Right atrium auricular region (tissue), 2 donors: ENCODE measurements at places on chromosomes 6 and 20.

GRCh38 chr20:42530855-42531448 is 658.8 kb downstream of the PTPRT start:
- DNase-seq: no peak

- DNase-seq: no peak
Observed at GRCh38 chr6:26377719-26378118, 5.2 kb upstream of the BTN2A2 start.

DNA sequence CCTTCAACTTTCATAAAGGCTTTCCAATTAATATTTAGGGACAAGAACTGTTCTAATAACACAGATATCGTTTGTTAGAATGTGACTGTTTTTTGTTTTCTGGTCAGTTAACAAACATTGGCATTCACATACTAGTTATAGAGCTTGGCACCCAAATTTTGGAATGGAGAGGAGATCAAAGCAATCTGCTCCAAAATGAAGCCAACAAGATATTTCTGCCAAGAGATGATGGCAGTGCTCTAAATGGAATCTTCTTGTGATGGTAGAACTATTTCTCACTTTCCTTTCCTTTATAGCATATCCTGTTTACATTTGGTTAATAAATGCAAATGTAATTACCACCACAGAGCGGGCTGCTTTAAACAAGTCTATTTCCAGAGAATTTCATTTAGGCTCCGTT is 208.3 kb upstream of the RIMS1 start:
- DNase-seq: no peak

DNA sequence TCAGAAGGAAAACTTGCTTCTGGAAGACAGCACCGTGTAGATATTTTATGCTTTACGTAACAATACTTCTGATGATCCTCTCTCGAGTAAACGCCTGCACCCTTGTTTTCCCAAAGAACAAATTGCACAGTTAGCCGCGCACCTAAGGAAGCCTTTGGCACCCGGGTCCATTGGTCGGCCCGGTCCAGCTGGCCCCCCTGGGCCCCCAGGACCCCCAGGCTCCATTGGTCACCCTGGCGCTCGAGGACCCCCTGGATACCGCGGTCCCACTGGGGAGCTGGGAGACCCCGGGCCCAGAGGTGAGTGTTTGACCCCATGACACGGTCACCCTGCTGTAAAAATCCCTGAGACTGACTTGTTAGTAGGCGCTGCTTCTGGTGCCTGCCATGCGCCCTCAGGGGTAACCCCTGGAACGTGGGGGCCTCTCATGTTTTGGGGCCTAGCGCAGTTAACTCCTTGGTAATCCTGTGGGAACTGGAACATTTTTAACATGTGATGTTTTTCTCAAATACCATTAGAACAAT is 20.2 kb downstream of the COL9A3 start:
- no peak for DNase-seq

DNA sequence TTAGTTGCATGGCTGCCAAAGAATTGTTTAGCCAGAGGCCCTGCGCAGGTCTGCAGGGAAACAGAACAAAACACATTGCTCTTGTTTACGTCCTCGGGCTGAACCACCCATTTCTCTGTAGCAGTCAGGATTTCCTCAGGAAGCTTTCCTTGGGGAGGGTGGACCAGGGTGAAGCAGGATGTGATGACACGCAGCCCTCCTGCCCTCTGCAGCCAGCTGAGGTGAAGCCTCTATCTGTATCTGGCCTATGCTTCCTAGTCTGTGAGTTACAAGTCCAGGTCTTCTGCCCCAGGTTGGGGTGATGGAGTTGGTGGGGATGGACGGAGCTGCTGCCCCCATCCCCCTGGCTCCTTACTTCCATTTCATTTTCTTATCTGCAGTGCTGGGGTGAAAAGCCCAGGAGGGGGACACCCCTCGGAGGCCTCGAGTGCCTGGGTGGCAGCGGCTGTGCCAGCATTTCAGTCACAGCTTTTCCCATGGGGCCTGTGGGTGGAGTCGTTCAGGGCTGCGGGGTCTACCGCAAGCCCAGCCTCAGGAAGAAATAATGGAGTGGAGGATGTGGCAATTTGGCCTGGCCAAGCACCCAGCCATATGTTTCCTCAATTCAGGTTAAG is 24.9 kb downstream of the SASH1 start:
- DNase-seq: peak; percentile 89

DNA sequence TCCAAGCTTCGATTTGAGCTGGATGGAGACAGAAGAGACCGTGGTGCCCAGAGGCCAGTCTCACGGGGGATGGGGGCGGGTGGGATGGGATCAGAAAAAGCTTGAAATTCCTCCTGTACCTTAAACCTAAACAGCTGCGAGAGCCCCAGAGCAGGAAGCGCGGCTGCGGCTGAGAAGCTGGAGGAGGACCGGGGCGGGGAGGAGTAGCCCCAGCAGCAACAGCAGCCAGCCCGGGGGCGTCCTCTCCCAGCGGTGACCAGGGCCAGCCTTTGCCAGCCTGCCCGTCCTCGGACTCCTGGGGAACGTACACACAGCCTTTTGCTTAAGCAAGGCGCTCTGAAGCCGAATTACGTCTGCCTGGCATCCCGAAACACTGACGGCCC is 17.4 kb upstream of the PRDM13 start:
- no peak for DNase-seq

DNA sequence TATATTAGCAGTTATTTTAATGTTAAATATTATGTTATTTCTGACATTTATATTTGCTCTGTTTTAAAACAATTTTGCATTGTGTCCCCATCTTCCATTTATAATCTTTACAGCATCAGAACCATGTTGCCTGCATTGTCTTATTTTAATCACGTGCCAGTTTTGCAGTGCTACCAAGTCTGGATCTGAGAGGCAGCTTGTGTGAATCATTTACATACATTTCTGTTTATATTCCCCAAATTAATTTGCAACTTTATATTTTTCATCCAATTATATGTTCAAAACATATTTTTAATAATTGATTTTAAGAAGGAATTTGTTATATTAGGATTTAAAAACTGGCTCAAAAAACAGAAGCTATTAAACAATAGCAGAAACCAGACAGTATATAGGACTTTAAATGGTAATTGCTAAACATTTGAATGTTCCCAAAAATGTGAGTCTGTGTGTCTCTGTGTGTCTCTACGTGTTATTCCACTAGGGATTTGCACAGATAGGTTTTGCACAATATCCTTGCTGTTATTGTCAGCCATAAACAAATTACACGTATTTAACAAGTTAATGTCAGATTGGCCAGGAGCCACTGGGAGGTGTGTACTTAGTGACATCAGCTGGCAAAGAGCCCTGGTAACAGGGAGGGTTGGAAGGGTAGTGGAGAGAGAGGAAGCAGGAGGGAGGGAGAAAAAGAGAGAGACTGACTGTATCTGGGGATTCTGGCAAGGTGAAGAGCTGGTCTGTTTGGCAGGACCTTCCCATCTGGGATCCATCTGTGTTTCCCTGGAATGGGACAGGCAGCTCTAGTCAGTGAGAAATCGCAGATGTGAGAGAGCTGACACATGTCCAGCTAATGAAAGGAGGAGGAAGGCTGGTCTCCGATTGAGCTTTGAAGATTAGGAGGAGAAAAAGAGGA is 72.1 kb downstream of the CBFA2T2 start:
- peak; percentile 82 for DNase-seq

DNA sequence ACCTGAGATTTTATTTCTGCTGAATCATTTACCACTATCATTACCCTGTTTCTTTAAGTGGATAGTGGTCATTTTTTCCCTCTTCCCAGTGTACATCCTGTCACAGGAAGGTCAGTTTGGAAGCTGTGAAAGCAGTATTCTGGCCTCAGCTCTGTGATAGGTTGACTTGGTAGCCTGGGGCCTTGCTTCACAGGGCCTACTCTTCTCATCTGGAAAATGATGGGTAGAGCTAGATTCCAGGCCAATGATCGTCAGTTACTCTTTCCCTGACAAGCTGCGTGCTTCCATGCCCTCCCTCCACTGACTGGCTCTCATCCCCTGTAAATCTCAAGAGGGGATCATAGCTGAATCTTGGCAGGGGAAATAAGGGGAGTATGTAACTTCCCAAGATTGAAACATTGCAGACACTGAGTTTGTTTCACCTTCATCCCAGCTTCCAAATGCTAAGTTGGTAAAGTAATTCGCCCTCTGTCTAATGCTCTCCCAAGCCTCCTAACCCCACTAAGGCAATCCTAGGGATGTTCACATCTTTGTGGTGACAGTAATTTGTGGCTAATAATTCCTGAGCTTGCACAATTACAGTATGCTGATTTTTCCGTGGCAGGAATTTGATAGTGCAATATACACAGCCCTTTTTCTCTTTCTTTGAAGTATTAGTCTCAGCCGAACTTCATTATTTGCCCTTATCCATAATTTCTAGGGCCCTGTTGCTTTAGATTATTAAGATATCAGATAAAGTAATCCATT is 51.2 kb downstream of the VAPB start:
- no peak for DNase-seq
